LHCN-M2 (cell line): ENCODE measurements at places on chromosomes 2 and 18. TPM values are rescaled to one million over a fixed set of nuclear protein-coding genes. Genes with fewer than 3 reads are reported as not detected.

NPAS2 gene
- total RNA-seq = 12.4 and 13.0 TPM in 2 replicates

IL36B gene
- total RNA-seq = not detected in 2 replicates

TOGARAM2 gene
- 0.38 and 0.75 TPM in 2 replicates for total RNA-seq

TMEM214 gene
- total RNA-seq = 60.0 and 61.4 TPM in 2 replicates

GRCh38 chr2:181542170-181542569 lies 85.0 kb downstream of the ITGA4 start:
- DNase-seq = no peak

DNA sequence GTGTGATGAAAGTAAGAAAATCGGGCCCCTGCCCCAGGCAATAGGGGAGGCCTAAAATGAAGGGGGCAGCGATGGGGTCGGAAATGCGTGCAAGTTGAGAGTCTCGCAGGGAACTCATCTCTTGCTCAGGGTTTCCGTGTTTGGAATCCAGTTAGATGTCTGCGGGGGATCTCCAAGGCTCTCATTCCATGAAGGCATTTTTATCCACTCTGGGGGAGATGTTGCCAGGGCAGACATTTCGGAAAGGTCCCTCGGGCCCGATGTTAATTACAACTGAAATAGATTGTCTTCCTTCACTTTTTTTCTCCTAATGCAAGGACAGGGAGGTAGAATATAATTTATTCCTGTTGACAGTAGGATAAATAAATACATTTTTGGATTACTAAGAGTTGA lies 12.8 kb upstream of the SKOR2 start:
- DNase-seq = no peak

- no peak for DNase-seq
These were observed 40.0 kb upstream of the BMP10 start for GRCh38 chr2:68911246-68911645.

GRCh38 chr2:114727012-114727411 lies 284.6 kb downstream of the DPP10 start:
- no peak for DNase-seq

- DNase-seq = peak; percentile 8
These were observed 13.8 kb upstream of the CXCR1 start for GRCh38 chr2:218180467-218181114.

DNA sequence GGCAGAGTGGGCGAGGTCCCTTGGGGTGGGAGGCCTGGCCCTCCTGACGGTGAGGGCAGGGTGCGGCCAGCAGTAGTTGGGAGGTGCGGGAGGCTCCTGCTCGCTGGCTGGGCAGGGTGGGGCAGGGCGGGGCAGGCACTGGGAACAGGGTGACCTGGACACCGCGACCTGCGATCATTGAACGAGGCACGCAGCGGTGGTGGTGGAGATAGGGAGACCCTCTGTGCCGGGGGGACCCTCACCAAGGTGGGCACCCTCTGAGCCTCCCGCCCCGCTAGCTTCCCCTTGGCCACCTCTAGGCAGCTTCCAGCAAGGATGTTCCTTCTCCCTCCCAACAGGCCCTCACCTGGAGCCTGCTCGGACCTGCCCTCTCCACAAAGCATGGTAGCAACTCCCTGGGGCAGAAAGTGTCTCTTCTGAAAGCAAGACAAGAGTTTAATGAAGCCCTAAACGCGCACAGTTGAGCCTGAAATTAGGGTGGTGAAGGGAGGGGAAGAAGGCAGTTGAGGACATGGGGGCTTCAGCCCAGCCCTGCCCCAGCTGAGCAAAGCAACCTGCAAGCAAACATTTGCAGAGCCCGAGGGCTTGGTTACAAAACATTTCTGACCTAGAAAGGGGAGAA lies 15.4 kb upstream of the FOSL2 start:
- no peak for DNase-seq

DNA sequence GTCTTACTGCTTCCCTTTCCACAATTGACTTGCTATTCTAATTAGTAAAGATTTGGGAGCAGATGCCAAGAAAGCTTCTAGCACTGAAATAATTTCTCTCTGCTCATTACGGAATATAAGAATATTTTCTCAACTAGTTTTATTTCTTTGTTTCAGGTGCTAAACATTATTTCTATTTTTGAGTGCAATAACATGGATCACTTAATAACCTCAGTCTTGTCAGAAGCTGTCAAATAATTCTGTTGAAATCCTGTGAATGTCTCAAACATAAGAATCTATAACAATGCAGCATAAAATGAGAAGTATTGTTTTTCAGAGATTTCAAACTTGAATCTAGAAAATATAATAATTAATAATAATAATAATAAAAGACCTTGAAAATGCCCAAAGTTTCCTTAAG lies 1221.0 kb downstream of the DSC3 start:
- no peak for DNase-seq

- DNase-seq = peak; percentile 51
These were observed 20.2 kb downstream of the GREB1L start for GRCh38 chr18:21262244-21262643.

DNA sequence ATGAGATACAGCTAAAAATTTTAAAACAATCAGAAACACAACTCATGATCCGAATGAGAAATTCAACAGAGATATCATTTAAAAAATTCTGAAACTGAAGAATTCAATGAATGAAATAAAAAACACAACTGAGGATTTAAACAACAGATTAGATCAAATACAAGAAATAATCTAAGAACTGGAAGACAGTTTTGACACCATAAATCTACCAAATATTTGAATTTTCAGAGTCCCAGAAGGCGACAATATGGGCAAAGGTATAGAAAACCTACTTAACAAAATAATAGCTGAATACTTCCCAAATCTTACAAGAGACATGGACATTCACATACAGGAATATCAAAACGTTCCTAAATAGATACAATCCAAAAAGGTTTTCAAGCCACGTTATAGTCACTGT lies 221.9 kb downstream of the OTX1 start:
- DNase-seq = no peak

- DNase-seq = no peak
These were observed 57.0 kb downstream of the EFR3B start for GRCh38 chr2:25098670-25099486.

DNA sequence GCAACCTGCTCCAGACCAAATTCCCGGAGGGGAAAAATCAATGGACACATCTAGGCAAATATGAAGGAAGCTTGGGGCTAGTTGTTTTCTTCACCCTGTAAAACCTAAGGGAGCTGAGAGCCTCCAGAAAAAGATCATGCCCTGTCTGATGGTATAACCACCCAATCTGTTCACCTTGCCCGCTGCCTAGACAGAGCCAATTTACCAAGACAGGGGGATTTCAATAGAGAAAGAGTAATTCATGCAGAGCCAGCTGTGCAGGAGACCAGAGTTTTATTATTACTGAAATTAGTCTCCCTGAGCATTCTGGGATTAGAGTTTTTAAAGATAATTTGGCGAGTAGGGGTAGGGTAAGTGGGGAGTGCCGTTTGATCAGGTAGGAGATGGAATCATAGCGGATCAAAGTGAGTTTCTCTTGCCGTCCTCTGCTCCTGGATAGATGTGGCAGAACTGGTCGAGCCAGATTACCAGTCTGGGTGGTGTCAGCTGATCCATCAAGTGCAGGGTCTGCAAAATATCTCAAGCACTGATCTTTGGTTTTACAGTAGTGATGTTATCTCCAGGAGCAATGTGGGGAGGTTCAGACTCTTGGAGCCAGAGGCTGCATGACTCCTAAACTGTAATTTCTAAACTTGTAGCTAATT lies 35.1 kb upstream of the B4GALT6 start:
- DNase-seq = no peak

DNA sequence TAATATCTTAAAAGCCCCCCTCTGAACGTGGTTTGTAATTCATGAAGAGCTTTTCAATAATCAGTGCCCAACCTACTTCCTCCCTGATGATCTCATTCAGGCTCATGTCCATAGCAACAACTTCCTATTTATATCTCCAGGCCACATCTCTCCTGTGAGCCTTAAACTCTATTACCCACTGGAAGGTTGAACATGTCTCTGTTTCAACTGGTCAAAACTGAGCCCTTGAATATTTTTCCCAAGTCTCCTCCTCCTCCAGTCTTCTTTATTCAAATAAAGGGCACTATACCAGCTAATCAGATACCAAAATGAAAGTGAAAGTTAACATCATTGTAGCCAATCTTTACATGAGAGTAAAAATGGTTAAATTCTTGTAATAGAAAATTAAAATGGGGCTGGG lies 63.7 kb upstream of the ITGA4 start:
- DNase-seq = peak; percentile 76

DNA sequence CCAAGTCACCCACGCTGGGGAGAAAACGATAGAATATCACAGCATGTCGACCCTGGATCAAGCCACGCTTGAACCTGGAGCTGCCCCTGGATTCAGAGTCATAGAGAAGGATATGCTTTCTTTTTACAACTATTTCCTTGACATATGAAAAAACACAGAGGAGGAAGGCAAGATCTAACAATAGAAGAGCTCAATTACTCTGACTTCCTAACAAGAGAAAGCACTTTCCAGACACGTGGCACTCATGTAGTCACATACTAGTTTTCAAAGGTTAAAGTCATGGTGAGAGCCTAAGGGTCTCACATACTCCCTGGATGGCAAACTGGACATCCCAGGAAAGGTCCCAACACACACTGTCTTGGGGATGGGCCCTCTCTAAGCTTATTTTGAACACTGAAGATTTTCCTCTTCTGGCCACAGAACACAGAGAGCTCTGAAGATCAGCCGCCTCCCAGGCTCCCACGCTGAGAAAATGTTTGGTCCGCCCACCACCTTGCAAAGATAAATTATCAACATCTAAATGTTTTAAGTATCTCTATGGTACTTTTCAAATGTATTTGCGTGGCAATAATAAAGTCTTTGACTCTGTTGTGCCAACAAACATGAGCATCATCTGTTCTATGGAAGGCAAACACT lies 4.9 kb downstream of the PXDN start:
- no peak for DNase-seq
